ENCODE measurements at places on chromosomes 3 and 15.

DNA sequence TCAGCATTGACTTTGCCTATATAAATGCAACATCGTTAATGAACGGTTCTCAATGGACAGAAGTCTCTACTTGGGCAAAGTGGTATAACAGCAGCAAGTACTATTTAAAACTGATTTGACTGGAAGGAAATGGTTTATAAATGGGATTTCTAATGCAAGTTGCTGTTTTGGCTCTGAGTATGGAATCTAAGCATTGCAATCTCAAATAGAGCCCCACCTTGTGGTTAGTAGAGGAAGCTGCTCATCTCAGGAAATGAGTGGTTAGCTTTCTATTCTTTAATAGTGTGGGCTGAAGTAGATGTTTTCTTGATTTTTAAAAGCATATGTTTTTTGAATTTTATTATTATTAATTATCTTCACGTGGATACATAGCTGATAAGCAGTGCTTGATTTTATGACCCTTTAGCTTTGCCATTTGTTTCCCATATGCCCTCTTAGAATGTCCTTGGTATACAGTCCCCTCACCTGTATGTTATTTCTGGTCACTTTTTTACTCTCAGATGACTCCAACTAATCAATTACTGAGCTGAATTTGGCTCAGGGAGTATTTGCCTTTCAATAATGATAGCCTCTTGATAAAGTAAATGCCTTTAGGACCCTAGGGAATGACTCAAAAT is 67.1 kb downstream of the OXSM start:
- DNase-seq = peak; percentile 5

DNA sequence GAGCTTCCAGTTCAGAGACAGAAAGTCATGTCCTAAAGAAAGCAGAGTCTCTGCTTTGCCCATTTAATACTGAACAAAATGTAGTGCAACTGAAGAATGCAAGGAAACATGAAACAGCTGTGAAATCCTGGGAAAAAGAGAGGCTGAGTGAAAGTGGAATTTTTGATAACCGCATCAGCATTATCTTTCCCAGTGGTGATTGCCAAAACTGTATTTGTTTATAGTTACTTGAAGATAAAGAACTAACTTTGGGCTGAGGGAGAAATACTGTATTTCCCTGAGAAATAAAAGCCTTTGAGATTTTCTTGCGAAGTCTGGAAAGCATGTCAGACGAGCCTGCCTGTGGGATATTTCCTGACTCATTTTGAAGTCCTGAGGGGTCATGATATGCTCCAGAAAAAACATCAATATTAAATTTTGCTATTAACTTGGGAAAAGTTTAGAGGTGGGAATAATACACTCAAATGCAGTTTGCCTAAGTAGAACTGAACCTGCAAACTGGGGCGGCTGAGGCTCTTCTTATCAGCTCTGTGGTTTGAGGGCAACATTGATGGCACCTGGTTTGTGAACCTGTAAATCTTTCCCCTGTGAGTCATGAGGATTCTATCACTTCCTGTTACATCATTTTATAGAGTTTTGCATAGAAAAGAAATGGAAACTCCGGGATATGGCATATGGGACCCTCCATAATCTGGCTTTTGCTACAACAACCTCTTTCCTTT is 855.3 kb downstream of the MCTP2 start:
- DNase-seq = no peak

DNA sequence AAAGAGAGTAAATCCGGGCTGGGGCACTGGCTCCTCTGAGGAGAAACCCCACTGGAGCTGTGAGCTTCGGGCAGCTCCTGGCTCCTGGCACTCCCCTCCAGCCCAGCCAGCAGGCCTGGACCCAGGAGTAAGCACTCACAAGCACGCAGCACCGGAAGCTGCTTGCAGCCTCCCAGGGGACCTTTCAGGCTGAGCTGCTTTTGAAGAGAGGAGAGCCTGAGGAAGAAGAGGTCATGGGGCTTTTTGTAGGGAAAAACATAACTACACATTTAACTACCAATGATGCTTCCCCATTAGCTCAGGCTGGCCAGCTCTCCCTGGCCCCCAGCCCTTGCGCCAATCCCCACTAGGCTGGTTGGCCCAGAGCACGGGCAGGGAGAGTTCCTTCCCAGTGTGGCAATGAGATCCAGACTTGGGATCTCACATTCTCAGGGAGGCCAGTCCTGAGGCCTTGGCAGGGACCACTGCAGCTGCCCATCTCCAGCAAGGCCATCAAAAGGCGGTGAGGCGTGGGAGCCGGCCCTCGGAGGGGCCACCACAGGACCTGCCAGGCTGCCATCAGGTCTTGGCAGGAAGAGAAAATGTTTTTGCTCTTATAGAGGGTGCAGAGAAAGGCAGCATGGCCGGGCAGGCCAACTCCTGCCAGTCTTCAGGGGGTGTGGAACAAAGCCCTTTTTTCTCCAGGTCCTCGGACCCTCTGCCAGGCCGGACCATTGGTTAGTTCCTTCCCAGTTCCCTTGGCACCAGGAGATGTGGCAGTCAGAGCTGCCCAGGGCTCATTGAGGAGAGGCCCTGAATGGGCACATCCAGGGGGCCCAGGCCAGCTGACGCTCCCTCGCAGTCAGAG is 41.5 kb upstream of the MFGE8 start:
- DNase-seq = no peak

GRCh38 chr3:63908776-63909175 is 3.4 kb downstream of the SCAANT1 start:
- DNase-seq = no peak

- DNase-seq = no peak
Observed at GRCh38 chr3:96478496-96478895, 335.9 kb upstream of the EPHA6 start.

- no peak for DNase-seq
Observed at GRCh38 chr3:173397161-173398110, at the start of gene NLGN1. TSS of gene NLGN1 (plus strand) at chr3:173397744.

DNA sequence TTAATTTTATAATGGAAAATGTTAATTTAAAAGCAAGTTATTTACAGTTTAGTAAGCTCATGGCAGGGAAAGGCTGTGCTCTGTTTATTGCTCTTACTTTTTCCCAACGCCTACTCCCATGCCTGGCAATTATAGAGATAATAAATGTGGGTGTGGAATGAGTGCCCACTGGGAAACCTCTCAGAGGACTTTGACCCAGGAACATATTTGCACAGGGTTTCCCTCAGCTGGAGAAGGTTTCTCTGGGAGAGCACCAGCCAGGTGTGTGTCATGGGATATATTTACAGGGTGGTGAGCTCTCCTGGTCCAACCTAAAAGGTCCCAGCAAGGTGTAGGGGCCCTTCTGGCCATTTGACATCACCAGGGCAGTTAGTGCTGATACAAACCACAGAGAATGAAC is 27.9 kb downstream of the ZNF710 start:
- DNase-seq = no peak
